ENCODE measurements at places on chromosomes 3 and 15.

- no peak for DNase-seq
These were observed 162.3 kb downstream of the PGPEP1L start for GRCh38 chr15:98845138-98845884.

GRCh38 chr3:170539897-170540296 lies 46.0 kb downstream of the SLC7A14 start:
- DNase-seq = no peak

GRCh38 chr15:87981969-87982368 lies 274.6 kb downstream of the NTRK3 start:
- DNase-seq = no peak

DNA sequence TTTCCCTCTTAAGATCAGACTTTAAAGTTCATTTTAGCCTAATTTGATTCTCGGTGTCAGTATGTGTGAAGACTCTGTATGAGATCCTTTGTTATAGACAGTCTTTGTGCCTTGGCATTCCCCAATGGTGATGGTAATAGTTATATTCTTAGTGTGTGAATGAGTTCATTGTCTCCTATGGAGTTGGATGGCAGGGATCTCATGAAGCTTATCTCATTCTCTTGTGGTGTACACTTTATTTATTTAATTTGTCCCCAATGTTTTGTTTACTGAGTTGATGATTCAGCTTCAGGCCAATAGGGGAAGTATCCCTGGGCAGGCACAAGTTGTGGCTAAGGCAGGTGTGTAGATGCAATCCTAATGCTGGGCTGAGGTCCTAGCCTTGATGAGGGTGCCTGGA lies 222.0 kb upstream of the DPPA4 start:
- no peak for DNase-seq

DNA sequence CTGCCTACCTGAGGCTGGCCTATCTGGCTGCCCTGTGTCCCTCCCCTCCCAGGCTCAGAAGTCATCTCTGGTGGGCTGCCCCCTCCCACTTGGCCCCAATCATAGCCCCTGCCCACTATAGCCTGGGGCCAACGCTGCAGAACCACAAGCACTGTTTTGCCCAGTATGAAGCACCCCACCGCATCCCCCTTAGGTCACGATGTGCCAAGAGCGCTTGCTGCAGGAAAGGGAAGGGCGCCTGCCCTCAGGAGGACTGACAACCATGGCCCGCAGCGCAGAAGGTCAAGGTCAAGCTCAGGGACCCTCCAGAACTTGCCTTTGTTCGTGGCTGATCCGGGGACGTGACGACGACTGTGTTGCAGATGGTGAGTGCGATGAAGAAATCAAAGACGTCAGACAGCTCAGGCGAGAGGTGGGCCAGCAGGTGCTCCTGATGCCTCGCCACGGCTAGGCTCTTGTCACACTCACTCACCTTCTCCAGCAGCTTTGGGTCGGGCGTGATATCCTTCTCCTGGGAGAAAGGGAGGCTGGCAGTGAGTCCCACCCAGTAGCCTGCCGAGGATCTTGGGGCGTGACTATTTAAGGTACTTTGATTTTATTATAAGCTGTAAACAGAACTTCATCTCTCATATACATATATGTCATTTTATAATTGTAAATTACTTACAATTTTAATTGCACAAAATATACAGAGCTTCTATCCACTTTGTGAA lies 146.6 kb downstream of the ATP10A start:
- no peak for DNase-seq

GRCh38 chr15:82143390-82144385 lies 97.9 kb upstream of the MEX3B start:
- no peak for DNase-seq

DNA sequence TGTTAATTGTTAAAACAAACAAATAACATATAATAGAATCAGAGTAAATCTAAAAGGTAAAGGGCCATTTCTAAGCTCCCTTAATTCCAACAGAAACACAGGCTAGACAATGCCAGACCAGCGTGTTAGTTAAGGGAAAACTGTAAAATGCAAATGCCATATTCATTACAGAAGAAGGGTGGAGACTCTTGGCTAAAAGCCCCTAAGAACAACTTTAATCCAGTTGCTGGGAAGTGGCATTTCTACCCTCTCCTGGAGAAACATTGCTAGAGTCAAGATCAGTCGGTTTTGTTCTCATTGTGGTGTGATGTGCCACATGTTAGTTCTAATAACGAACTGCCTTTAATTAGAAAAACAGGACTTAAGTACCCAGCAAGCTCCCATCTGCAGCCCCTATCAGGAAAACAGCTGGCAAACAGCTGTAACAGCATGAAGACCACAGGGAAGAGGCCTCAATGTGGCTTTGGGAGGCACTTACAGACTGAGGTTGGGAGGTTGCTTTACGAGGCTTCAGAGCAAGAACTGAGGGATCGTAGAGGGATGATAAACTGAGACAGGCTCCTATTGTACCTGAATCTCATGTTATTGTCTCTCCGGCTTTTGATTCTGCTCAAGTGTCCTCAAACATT lies 1134.8 kb downstream of the ROBO1 start:
- no peak for DNase-seq

DNA sequence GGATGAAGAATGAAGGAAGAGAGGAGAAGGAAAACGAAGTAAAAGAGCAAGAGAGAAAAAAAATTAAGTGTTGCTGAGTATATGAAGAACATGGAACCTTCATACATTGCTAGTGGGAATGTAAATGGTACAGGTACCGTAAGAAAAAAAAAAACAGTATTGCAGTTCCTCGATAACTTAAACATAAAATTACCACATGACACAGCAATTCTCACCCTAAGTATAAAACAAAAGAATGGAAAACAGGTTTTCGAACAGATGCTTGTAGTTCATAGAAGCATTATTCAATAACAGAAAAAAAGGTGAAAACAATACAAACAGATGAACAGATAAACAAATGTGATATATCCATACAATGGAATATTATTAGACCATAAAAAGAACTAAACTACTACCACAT lies 51.6 kb downstream of the SENP7 start:
- DNase-seq = no peak

DNA sequence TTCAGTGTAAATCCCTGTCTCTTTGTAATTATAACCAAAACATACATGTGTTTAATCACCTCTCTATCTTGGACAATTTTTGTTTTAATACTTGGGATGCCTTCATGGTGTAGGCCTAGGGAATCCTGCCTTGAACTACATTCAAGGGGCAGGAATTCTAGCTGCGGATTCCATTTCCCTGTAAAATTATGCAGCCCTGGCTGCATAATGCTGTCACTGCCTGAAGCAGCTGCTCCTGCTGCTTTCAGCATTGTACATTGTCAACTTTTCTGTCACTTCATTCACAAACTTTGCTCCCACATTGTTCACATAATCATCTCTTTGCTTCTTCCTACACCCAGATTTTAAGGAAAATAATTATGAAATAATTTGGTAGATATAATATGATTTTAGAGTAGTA lies 638.7 kb downstream of the RBMS3 start:
- DNase-seq = no peak

DNA sequence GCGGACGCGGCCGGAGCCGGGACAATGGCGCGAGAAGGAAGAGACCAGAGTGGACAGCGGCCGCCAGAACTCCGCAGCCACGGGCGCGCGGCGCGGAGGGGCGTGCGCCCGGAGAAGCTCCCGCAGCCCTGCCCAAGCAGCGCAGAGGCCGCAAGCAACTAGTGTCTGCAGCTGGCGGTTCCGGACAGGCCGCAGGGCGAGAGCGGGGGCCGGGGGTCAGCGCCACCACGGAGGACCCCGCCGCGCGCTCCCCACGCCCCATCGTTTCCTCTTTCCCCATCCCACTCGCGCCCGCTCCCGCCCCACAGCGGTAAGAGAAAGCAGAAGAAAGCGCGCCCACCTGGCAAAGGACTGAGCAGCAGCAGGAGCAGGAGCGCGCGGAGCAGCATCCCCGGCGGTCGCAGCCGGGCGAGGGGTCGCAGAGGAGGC lies 440 bp downstream of the PRTG start:
- peak; percentile 22 for DNase-seq

DNA sequence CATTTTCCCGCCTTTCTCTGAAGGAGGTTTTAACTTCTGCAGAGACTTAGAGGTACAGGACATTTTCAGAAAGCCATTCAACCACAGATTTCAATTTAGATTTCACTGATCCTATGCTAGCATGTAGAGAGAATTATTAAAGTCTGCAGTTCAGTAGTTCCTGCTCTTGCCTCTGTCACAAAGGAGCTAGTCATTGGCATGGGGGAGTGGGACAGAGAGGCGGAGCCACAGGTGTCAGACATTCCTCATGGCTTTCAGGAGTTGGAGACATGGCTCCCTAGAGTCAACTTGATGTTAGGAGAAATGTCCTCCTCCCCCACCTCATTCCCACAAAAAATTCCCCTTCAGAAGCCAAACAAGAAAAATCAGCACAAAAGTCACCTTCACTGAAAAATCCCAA lies 66.0 kb upstream of the SIAH2 start:
- DNase-seq = no peak

DNA sequence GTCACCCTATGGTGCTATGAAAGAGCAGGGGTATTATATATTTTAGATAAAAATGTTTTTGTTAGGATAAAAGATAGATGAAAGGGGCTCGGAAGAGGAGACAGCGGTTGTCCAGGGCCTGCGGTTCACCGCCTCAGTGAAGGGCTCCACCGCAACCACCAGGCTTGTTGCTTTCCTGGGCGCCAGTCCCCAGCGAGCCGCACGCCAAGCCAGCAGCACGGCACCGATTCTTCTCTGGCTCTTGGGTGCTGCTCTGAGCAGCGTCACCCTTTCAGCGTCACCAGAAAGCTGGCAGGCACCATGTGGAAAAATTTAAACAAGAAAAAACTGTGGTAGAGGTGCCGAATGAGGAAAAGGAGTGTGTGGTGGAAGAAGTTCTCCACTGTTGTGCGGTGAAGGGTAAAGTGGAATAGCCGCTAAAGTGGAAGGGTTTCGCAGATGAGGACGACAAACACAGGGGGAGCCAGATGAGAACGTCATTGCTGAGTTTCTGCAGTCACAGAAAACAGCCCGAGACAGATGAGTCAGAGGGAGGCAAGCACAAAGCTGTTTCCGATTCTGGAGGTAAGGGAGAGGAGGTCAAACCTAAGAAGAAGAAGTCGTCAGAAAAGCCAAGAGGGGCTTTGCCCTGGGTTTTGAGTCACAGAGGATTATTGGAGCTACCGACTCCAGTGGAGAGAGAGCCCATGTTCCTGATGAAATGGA lies 569.2 kb downstream of the ZBBX start:
- no peak for DNase-seq

- DNase-seq = no peak
These were observed 128.0 kb downstream of the DNAJB8 start for GRCh38 chr3:128338536-128339330.

DNA sequence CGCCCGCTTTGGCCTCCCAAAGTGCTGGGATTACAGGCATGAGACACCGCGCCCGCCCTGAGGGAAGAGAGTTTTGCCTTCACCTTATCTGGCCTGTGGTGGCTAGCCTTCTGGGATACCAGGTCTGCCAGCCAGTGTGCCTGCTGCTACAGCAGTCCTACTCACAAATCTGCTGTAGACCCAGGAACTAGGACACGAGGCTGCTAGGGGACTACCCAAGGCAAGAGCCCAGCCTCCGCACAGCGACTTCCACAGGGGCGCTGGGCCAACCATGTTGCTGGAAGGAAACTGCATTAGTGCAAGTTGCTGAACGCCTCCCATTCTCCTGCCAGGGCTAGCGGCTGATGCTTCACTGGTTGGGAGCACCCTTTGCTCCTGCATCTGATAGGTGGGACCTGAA lies 53.7 kb downstream of the DHX30 start:
- DNase-seq = no peak

DNA sequence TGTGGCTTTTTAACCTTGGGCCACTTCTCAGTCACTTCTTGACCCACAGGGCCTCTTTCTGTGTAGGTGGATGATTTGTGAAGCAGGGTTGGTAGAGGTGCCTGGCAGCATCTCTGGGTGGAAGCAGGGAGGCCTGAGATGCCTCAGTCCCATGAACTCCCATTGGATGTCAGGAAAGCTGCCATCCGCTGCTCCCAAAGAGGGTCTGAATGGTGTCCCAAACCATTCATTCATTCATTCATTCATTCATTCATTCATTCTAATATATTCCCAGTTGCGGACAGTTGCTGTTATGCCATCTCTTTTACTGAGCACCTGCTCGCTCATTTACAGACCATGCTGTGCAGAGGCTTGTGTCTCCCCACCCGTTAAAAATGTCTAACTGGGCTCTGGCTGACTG lies 98.7 kb downstream of the CHDH start:
- DNase-seq = no peak

DNA sequence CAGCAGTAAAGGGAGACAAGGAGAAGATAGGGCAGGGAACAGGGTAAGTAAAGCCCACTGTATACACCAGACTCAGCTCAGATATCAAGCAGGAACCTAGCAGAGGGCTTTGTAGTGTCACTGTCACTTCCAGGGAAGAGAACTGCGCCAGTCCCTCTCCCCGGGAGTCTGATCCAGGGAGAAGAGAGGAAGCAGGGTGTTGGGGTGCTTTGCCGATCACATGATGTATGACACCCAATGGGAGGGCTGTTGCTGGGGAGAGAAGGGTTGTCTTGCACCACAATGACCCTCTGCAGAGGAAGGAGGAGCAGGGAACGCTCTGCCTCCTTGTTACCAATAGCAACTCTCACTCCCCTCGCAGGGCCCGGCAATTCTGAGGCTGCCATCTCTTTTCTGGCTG lies 147.2 kb upstream of the SLC2A2 start:
- no peak for DNase-seq
